Fibroblast of skin of abdomen (primary cell): ENCODE measurements at places on chromosomes 3 and 15.

- DNase-seq, result no peak
Measured at GRCh38 chr3:168939651-168940238, 723.8 kb downstream of the MECOM start.

- DNase-seq, result peak; percentile 24
Measured at GRCh38 chr15:83695901-83696425, 42.0 kb downstream of the ADAMTSL3 start.

DNA sequence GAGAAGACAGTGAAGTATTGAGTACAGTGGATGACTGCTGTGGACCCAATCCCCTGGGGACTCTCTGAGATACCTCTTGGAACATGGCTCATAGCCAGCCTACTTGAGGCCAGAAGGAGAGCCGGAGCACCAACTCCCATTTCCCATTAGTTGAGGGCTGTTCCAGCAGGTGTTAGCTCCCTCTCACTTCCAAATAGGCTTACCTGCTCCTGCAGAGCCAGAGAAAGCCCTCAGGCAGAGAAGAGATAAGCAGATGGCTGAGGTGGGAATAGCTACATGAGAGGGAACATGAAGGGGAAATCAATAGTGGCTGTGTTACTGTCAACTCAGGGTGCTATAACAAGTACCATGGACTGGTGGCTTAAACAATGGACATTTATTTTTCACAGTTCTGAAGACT is 4.6 kb upstream of the CCK start:
- no peak for DNase-seq

- DNase-seq, result no peak
Measured at GRCh38 chr3:13338231-13338630, 81.9 kb downstream of the NUP210 start.

DNA sequence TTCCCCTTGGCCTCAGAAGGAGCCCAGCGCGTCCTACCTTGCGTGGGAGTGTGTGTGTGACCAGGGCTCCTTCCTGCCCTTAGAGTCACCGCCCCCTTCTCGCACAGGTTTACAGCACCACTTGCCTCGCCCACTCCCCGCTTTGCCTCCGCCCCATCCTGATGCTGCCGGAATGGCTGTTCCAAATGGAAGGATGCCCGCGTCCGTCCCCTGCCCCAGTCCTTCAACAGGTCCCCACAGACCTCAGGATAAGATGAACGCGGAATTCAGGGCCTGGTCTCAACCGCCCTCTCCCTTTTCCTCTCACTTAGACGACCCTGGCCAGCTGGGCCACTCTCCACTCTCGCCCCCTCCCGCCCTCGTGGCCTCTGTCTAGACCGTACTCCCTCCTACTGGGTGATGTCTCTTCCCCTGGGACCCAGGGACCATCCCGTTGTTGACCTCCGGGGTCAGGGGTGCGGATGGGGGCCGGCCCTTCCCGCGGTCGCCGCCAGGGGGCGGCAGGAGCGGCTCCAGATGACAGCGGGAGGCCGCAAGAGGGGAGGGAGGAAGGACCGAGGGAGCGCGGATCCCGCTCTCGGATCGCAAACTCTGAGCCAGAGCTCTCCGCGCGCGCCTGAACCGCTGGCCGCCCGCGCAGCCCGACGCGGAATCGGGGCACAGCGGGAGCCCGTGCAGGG is at the start of gene THSD4:
THSD4 (plus strand) TSS at position 585 of the 680 bp plus-strand sequence.
- peak; percentile 77 for DNase-seq

DNA sequence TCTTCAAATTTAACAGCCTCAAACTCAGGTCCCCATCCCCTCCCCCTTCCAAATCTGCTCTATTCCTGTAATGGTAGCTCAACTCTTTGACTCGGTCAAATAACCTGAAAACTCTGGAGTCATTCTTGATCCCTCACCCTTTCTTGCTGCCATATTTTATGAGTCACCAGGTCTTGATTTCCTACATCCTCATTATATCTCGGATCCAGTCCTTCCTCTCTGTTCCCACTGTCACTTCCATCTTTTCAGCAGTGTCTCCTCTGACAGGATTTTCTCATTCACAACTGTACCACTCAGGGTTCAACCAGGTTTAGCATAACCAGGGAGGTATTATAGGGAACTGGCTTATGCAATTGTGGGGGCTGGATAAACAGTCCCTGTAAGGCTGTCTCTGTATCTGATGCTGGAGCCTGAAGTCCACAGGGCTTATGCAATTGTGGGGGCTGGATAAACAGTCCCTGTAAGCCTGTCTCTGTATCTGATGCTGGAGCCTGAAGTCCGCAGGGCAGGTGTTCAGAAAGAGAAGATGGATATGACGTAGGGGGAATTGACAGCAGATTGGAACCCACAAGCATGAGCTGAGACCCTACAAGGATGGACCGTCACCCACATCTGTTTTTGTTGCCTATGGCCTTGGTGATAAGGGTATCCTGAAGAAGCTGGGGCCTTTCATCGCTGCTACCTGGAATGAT is 9.1 kb upstream of the FETUB start:
- no peak for DNase-seq

GRCh38 chr15:39695793-39696192 is 86.8 kb downstream of the FSIP1 start:
- no peak for DNase-seq

DNA sequence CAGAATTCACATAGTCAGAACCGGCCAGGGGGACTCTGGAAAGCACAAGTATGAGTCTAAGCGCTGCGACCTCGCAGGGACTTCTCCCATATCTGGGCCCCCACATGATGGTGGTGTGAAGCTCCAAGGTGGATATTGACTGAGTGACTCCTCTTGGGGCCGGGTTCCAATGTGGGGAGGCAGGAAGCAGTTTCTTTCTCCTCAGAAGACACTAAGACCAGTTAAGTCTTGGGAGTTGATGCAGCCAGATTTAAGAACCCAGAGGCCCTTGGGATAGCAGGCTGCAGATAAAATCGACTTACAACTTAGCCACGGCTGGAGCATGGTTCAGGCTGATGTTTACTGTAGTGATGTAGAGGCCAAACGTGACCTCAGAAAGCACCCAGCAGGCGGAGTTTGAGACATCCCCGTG is 55.4 kb upstream of the KLF13 start:
- no peak for DNase-seq

DNA sequence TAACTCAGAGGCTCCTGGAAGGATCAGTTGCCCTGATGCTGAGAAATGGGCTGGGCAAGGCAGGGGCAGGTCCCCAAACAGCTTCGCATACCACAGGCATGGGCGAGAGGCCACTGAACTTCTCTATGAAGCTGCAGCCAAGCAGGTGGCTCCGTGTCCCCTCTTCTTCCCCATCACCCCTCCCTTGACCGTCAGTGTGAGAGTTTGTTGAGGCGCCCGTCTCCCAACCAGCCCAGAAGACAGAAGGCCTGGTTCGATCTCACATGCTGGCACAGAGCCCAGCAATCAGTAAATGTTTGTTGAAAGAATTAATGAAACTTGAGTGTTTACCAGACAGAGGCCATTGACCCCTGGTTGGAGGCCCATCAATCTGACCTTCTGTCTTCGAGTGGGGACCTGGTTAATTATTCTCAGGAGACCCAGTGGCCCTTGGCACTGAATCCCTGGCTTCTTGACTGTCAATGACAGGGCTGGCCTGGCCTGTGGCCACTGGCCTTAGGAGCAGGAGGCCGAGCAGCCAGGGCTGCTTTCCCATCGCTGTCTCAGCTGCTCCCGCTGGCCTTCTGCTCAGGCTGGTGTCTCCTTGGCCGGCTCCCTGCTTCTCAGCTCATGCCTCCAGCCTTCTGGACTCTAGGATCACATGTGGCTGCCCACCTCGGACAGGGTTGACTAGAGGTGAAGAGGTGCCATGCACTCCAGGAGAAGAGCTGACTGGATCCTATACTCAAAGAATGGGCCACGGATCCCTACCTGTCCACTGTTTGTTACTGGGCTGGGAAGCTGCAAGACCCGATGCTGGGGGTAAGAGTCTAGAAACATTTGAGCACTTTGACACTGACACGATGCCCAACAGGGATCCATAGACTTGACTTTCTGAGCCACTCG is 113.4 kb downstream of the ASB7 start:
- DNase-seq, result no peak

GRCh38 chr3:16513141-16514020 is at the start of gene RFTN1:
TSS of gene RFTN1 (minus strand) at chr3:16513699. CDS start at chr3:16493869, 19,830 bp downstream.
- DNase-seq, result peak; percentile 77
